ENCODE measurements at places on chromosomes 13 and 19.
A peak's percentile ranks its signal among the peaks of the same experiment; 100 is the strongest.

GRCh38 chr19:29172302-29172701 is 40.6 kb downstream of the UQCRFS1 start:
- no peak for DNase-seq

- DNase-seq, result no peak
These were observed 8.7 kb downstream of the RPL36 start for GRCh38 chr19:5698635-5699422.

DNA sequence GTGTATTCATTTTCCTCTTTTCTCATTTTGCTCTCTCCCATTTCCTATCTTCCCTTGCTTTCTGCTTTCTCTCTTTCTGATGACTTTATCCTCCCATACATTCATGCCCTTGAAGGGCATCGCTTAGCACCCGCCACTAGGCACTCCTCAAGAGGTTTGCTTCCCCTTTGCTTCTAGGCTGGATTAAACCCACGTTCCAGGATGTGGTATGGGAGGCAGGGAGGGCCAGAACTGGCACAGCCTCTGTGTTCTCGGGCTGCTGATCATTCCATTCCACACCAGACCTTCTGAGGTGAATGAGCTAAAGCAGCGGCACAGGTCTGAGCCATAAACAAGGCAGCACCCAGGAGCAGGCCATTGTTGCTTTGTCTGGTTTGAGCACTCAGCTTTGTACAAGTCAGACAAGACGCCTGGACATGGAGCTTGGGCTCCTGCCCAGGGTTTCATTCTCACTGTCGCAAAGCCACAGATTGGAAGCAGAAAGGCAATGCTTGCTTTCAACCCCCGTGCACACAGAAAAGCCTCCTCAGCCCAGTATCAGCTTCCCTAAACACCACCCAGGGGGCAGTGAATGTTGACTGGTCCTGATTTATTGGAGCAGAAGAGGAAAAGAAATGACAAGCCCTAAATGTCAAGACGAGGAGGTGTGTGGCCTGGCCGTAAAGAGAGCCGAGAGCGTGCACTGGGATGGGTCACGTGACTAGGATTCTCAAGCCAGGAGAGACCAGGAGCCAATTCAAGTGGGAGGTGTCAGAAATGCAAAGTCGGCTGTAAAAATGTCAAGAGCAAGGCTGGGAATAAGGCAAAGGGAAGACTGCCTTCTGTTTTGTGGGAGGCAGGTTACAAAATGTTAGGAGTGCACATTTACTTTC is 218.0 kb upstream of the SERP2 start:
- DNase-seq, result peak; percentile 82

DNA sequence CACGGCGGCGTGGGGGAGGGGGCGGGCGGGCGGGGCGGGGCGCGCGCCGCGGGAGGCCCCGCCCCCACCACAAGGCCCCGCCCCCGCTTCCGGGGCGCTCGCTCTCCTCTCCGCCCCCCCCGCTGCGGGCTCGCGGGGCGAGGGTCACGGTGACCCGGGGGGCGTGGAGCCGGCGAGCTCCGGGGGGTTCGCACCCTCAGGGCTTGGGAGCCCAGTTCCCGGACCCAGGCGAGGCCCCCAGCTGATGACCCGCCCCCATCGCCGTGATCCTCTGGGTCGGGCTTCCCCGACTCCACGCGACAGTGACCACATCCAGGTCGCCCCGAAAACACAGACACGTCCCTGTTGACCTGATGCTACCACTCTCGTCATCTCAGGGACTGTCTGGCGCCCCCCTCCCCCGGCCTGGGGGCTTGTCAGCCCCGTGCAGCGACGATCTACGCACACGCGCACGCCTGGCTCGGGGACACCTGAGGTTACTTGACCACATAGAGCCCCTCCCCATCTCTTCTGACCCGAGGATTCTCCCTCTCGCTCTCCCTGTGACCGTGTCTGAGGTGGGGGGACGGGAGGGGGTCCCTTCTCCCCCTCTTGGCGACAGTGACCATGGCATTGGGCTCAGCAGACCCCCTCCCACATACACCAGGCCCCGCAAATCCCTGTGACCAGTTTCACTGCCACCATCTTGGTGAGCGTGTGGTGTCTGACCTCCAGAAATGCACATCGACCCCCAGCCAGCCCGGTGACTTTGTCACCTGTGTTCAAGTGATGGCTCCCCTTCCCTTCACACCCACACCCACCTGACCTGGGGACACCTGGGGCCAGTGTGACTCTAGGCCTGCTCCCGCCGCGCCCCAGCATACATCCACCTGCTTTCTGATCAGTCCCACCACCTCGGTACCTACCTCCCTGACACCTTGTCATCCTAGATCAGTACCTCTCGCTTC is 670 bp downstream of the MAP2K7 start:
- DNase-seq, result no peak

GRCh38 chr13:95356916-95357315 is 55.7 kb upstream of the ABCC4 start:
- no peak for DNase-seq

DNA sequence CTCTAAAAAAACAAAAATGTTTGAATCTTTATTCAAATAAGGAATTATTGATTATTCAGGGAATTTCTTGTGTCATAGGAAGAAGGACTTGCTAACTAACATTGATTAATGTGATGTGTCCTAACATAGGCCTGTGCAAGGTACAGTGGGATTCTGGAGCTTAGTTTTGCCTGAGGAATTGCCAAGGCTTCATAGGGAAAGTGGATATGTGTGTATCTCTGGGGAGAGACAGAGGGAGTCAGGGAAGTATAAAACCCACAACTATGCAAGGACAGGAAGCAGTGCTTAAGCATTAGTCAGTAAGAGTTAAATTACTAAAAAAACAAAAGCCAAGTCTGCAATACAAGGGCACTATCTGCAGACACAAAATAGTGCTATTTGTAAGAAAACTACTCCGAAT is 59.6 kb downstream of the WDFY2 start:
- no peak for DNase-seq

- DNase-seq, result no peak
These were observed 637.0 kb upstream of the SLC10A2 start for GRCh38 chr13:103703246-103703645.

GRCh38 chr13:27170221-27170515 is 1.4 kb downstream of the USP12 start:
- no peak for DNase-seq

- DNase-seq, result peak; percentile 86
These were observed 89.8 kb downstream of the ZNF557 start for GRCh38 chr19:7159105-7159933.

DNA sequence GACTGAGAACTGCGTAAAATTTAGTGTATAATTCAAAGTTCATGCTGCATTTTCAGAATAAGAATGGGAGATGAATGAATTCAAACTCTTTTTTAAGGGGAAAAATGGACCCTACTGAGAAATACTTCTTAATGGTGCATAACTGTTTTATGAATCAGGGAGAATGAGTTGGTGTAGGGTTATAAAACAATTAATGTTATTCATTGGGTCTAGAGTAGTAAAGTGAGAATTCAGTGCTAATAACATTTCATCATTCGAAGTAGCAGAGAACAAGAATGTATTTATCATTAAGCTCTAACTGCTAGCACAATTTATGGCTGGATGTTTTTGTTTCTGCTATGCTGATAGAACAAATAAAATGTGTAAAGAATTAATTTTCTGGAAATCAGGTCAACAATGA is 310.2 kb downstream of the SLITRK5 start:
- no peak for DNase-seq

DNA sequence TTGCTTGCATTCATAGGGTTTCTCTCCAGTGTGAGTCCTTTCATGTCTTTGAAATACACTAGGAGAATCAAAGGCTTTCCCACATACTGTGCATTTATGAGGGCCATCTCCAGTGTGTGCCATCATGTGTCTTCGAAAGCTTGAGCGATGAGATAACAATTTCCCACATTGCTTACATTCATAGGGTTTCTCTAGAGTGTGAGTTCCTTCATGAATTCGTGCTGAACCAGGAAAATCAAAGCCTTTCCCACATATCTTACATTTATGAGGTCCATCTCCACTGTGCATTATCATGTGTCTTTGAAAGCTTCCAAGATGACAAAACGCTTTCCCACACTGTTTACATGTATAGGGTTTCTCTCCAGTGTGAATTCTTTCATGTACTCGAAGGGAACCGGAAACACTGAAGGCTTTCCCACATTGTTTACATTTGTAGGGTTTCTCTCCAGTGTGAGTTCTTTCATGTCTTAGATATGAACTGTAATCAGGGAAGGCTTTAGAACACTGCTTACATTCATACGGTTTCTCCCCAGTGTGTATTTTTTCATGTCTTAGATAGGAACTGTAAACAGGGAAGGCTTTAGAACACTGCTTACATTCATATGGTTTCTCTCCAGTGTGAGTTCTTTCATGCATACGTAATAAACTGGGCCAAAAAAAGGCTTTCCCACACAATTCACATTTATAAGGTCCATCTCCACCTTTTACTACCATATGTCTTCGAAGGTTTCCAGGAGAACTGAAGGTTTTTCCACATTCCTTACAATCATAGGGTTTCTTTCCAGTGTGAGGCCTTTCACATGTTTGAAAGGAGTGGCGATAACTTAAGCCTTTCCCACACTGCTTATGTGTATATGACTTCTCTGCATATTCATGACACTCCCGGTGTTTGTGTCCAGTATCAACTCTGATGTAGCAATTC is 21.4 kb downstream of the ZNF44 start:
- DNase-seq, result no peak

GRCh38 chr13:25871389-25872125 is 180.3 kb downstream of the SHISA2 start:
- no peak for DNase-seq

All from coronary artery (tissue), 2 donors.